ENCODE measurements at places on chromosomes 16 and 17.

- DNase-seq, result no peak
Measured at GRCh38 chr17:17120701-17121100, 78.4 kb downstream of the MPRIP start.

DNA sequence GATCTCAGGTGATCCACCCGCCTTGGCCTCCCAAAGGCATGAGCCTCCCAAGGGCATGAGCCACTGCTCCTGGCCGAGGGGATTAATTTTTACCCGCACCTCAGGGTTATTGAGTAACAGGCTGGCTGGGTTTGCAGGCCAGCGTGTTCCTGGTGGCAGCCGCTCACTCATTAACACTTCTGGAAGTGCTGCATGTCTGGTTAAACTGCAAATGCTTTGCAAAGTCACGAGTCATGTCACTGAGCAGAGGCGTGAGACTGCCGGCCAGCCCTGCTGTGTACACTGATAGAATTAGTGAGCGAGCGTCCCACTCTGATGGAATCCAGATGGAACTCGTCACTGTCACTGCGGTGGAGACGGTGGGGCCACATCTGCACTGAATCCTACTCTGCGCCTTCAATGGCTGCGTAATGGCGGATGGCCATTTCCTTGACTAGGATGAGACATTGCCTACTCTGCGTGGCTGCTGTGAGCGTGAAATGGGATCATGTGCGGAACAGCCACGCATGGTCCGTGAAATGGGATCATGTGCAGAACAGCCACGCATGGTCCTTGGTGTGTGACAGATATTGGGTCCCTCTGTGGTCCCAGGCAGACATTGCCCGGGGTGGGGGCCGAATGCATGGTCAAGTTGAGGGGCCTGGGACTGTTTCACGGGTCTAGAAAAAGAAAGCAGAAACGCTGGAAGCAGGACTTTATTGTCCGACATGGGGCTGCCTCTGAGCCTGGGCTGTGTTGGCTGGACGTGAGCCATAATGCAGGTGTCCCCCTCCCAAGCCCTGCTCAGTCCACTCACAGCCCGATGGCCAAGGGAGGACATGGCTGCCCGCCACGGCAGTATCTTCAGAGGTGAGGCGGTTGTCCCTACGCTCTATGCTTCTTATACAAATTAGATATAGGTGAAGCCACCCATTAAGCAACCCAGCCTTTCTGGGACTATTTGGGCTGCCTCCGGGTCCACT is 740 bp upstream of the SLC5A10 start:
- DNase-seq, result no peak

DNA sequence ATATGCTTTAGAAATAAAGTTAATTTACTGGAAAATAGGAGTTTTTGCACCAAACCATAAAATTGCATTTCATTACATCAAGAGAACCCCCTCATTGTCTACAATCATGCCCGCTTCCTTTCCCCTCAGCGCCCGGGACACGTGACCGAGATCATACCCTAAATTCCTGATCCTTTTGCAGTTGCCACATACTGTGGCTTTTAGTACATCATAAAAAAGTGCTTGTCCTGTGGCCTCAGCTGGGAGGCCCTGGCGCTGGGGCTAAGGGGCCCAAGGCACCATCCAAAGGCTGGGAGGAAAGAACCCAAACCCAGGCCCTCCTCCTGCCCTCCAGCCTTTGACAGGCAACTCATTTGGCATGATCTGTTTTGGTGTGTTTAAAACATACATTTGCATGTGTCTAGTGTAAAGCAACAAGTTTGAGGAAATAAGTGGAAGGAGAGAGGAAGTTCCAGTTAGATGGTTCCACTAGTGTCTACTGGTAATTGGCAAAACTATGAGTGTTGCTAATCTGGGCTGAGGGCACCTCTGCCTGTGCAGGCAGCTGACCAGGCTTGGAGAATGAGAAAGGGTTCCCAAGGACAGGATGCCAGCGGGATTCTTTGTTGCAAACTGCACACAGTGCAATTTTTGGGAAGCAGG is 6.0 kb downstream of the CDK5R1 start:
- DNase-seq, result no peak

DNA sequence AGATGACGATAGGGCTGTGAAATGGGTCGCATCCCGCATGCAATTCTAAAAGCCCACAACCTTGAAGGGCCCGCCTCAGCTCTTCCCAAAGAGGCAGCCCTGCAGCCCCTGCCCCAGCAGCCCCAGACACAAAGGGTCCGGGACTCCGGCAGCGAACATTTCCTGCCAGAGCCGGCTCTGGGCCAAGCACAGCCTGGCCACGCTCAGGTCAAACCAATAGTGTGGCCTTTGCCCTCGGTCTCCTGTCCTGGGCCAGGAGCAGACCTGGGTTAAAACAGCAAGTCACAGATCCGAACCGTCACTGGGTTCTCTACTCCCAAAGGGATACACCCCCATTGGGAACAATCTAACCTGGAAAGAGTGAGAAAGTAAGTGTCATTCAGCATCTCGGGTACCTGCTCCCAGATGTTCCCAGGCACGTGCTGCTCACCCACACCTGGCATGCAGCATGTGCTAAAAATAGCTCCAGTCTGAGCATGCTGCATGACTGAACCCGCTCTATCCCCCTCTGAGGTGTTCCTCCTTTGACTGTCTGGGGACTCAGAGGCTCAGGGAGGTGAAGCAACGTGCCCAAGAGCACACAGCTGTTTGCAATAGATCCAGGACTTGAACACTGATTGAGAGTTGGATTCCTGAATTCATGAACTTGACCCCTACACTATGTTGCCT is 22.2 kb upstream of the ATP2A3 start:
- no peak for DNase-seq

DNA sequence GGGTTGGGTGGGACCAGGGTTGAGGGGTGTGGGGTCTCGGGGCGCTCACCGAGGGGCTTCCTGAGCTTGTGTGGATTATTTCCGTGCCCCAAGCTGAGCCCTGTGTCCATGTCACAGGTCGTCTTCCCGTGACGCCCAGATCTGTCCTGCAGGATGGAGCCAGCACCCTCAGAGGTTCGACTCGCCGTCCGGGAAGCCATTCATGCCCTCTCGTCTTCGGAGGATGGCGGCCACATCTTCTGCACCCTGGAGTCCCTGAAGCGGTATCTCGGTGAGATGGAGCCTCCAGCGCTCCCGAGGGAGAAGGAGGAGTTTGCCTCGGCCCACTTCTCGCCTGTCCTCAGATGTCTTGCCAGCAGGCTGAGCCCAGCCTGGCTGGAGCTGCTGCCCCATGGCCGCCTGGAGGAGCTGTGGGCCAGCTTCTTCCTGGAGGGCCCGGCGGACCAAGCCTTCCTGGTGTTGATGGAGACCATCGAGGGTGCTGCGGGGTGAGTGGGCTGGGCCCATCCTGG is 1.0 kb downstream of the TELO2 start:
- no peak for DNase-seq

DNA sequence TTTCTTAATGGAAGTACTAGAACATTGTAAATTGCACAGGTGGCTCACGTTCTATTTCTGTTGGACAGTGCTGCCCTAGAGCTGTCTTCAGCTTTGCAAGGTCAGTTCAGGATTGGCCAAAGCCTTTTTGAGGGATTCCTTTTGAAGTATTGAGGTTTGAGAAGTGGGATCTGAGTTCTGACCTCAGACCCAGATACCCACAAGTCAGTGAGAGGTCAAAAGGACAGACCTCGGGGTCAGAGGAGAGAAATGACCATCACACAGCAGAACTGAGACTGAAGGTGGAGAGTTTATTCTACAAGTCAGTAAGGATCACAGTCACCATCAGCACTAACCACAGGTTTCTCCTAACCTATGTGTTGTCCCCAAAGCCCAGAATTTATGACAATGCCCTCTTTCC is 1.7 kb downstream of the ACSM5 start:
- no peak for DNase-seq

- no peak for DNase-seq
Measured at GRCh38 chr17:47914306-47914948, 18.4 kb downstream of the SP2 start.

Data from amygdala (tissue), 56 donors.